CD8-positive, alpha-beta memory T cell (primary cell): ENCODE measurements at places on chromosomes 4 and X. TPM values are rescaled to one million over a fixed set of nuclear protein-coding genes. Genes with fewer than 3 reads are reported as not detected.

- no peak for DNase-seq
Measured at GRCh38 chr4:38396845-38397547, 267.0 kb upstream of the KLF3 start.

DNA sequence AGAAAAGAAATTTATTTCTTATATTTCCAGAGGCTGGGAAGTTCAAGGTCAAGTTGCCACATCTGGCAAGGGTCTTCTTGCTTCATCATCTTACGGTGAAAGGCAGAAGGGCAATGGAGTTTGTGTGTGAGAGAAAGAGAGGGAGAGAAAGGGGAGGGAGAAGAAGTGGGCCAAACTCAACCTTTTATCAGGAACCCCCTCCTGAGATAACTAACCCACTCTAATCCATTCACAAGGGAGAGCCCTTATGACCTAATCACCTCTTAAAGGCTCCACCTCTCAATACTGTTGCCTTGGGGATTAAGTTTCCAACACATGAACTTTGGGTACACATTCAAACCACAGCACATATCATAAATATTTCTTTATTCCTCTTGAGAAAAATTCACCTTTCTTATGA lies 203.3 kb upstream of the FAM241A start:
- DNase-seq: no peak

DNA sequence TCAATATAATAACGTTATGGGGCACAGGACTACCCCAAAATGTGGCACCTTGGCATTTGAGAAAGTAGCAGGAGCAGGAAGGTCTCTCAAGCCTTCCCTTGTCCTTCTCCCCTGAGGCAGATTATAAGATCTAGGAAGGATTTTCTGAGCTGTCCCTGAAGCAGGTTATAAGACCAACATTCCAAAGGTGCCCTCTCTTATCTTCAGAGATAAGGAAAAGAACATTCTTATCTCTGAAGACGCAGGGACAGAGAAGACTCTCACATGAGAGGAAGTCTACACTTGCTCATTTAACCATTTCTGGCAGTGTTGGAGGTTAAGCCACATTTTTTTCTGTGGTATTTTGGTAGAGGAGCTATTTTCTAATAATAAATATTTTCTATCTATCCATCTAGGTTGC lies 437.9 kb upstream of the MAOA start:
- DNase-seq: no peak

GRCh38 chr4:78907638-78908037 lies 31.6 kb downstream of the PAQR3 start:
- DNase-seq: no peak

DNA sequence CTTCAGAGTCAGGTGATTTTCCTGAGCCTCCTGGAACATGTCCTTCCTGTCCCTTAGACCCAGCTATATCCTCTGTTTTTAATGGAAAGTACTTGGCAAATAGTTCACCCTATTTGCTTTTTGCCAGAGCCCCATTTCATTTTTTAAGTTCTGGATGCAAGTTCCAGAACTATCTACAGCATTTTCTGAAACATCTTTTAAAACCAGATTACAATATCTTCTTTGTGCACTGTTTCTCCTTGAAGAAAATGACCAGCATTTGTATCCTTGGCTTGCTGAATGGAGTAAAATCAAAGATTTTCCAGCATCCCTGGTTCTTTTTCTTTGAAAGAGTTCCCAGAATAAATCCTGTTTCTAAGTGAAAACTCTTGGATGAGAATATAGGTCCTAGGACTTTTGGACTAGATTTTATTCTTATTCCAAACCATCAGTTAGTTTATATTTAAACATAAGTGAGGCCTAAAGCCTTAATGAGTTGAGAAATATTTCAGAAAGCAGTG lies 224.3 kb downstream of the ANK2 start:
- DNase-seq: no peak

- DNase-seq: no peak
Measured at GRCh38 chr4:67437974-67438713, 107.2 kb downstream of the CENPC start.

OFD1 gene
- 29.1 TPM for total RNA-seq

GRCh38 chrX:44908153-44908552 lies 35.2 kb downstream of the KDM6A start:
- DNase-seq: no peak

- DNase-seq: no peak
Measured at GRCh38 chrX:111103246-111103645, 7.3 kb downstream of the PAK3 start.

HSFX3 gene
- not detected for total RNA-seq

DNA sequence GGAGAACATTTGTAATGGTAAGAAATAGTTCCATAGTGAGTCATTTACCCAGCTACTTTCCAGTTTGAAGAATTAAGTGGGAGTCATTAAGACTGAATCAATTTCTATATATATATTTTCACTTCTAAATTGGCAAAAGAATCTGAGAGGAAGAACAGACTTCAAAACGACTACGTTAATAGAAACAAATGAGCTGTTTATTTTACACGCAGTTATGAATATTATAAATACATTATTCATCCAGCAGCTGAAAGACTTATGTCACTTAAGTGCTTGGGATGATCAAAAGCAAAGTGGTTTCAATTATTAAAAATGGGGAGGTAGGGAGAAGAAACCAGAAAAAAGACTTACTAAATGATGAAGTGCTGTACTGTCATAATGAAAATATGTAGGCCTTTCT lies 260.5 kb upstream of the DDX53 start:
- DNase-seq: no peak

DNA sequence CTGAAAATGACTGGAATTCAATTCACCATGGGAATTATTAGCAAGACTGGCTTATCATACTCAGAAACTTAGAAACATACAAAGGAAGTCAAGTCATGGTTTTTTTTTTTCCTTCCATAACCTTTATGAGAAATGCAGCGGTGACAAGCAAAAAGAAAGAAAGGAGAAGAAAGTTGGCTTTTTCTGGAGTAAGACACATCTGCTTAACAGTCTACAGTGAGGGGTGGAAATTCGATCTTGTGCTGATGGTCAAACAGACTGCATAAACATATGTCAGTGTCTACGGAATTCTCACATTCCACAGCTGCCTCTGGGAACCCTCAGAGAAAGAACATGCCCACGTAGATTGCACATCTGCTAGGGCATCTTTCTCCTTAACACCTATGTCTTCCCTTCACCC lies 54.6 kb downstream of the PROM1 start:
- DNase-seq: no peak

GRCh38 chrX:110287605-110288004 lies 30.3 kb downstream of the AMMECR1 start:
- DNase-seq: no peak

F8A3 gene
- 11.2 TPM for total RNA-seq

GRCh38 chr4:176788248-176788647 lies 4.5 kb downstream of the VEGFC start:
- no peak for DNase-seq

DNA sequence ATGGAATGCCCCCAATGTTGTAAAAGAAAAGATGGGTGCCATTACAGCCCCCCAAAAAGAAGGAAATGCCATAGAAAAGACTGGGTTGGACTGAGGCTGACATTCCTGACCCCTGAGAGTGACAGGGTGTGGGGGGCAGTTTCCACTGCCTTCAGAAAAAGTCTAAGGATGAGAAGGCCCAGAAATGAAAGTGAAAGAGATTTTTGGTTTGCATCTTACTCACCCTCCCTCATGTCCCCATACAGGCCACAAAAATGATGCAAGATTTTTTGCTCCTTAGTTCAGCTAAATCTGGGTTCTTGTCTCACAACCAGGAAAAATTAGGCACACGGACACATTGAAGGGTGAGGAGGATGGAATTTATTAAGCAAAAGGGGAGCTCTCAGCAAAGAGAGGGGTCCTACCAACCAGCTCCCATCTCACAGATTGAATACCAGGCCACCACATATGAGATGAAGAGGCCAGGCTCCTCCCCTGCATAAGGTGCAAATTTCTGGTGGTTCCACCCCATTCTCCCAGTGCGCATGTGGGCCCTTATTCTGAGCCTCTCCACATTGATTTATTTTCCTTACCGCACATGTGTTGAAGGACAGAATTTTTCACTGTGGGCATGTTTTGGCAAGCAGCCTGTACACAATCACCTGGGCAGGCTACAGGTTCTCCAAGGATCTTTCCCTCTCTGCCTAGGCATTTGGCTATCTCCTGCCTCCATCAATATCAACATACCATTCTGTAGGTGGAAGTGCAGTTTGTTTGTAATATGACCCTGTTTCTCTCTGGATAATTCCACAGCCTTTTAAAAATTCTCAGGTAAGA lies 18.8 kb downstream of the PPP4R3C start:
- DNase-seq: no peak

HTN3 gene
- total RNA-seq: not detected

DNA sequence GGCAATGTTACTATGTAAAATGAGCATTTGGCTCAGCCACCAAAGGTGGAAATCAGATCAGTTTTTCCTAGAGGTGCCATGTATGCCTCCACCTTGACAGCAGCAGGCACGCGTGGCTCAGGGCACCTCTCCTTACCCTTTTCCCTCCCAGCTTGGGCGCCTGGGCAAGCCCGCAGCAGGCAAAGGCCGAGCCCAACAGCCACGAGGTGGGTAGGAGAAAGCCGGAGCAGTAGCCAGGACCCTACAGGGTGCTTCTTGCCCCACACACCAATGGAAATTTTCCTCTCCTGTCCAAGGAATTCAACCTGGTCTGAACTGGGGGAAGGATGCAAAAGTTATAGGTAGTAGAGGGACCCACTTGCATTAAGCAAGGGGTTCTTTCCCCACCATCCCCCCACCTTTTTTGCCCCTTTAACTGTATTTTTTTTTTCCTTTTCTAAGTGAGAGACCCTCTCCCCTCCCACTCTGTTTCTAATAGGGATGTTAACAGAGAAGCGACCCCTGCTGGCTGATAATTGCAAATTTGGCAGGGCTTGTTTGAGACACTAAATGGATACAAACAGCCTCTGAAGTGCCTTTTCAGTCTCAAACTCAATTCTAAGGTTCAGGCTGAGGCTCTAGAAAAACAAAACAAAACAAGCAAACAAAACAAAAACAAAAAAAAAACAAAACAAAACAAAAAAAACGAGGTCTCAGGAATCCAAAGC lies 895.1 kb downstream of the PCDH18 start:
- DNase-seq: no peak

DNA sequence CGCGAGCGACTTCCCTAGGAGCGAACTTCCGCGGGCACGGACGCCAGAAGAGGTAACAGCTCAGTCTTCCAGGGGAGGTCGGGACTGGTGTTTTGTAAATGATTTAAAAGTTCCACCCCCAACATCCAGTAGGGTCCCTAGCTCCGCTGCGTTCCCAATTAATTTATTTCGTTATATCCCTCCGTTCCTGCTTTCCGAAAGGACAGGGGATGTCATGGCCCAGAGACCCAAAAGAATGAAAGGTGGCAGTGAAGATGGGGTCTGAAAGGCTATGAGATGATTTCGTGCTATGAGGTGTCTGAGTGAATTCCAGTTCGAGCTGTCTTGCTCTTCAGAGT lies 373 bp upstream of the SMIM43 start:
- no peak for DNase-seq

DNA sequence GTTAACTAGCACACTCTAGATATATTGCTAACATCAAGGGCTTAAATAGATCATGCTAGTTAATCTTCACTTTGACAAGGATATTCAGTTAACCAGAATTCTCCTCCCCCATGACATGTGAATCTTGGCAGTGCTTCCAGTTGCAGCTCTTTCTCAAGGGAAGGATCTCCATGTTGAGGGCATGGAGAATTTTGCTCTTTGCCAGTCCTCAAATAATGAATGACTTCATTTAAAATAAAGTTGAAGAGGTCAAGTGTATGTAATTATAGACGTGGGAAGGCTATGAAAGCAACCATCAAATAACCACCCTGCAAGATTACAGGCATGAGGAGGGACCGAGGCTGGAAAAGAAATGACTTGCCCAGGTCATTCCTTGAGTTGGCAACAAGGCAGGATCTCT lies 87.3 kb upstream of the CPEB2 start:
- no peak for DNase-seq

- no peak for DNase-seq
Measured at GRCh38 chr4:138190452-138190858, 51.7 kb downstream of the SLC7A11 start.

DNA sequence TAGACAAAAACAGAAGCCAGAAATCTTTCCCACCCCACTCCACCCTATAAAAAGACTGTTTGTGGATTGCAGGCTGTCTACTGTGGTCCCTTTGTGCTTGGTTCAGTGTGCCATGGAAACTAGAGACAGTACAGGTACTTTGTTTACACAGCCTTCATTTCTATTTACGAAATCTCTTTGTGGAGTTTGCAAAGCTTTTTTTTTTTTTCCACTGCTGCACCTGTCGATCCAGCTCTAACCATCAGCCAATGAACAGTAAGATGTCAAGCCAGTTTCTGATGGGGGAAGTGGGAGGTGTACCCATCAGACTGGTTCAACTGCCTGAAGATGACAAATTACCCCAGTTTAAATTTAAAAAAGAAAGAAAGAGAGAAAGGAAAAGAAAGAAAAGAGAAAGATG lies 20.2 kb upstream of the LRBA start:
- no peak for DNase-seq

DNA sequence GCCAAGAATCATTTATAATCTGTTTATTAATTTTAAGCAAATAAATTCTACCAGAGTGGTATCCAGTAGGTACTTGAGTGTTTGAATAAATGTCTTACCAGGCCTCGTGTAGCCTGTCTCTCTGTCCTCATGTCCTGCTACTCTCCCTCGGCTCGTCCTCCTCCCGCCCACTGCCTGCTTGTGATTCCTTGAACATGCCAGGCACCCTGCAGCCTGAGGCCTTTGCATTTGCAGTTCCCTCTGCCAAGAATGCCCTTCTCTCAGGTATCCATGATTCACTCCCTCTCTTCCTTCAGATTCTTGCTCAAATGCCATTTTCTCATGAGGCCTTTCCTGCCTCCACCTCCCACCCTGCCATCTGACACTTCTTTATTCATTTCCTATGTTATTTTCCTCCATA lies 209.7 kb upstream of the PRPS2 start:
- no peak for DNase-seq

TEX13B gene
- not detected for total RNA-seq

SPANXN4 gene
- not detected for total RNA-seq

DCX gene
- total RNA-seq: not detected

UGT2B11 gene
- not detected for total RNA-seq

GRCh38 chrX:6024204-6024603 lies 204.5 kb downstream of the NLGN4X start:
- no peak for DNase-seq
